ENCODE measurements at places on chromosomes 5 and 9.

GRCh38 chr5:55360190-55360589, 52.4 kb downstream of the MTREX start:
- DNase-seq = no peak

GRCh38 chr5:173781816-173782670, 106.1 kb upstream of the CPEB4 start:
- peak; percentile 27 for DNase-seq

DNA sequence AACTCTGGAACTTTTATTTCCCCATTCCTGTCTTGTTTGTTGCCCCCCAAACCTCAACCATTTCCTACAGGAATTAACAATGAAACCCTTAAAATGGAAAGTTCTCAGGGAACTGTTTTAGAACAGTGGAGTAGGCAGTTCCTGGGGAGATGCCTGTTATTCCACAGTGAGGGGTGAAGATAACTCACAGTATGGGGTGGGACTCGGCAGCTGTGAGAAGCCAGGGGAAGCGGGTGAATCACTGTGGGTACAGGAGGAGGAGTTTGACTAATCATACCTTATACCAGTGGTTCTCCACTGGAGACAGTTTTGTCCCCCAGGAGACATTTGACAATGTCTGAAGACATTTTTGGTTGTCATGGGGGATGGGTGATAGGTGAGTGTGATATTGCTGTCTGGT, 36.9 kb upstream of the GLRA1 start:
- DNase-seq = no peak

- no peak for DNase-seq
These were observed 128.1 kb downstream of the BARX1 start for GRCh38 chr9:93826905-93827544.

- no peak for DNase-seq
These were observed 64.0 kb upstream of the XPA start for GRCh38 chr9:97761056-97761598.

DNA sequence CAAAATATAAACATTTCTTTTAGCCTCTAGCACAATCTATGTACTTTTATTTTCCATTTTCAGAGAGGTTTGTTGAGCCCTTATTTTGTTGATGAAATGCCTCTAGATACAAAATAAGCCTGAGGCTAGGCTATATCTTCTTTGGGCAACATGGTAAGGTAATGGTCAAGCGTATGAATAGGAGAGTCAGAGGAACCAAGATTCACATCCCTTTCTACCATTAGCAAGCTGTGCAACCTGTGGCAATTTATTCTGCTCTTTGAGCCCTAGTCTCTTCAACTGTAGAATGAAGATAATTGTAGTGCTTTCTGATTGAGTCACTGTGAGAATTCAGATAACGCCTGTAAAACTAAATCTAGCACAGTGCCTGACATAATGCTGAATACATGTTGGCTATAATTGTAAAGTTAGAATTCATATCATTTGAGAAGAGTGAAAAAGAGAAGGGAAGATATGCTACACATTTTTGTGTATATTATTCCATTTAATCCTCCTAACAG, 412.5 kb downstream of the CCDC171 start:
- DNase-seq = no peak
